ENCODE measurements at places on chromosomes 11 and 22.

GRCh38 chr11:61498767-61499341, 9.7 kb upstream of the LRRC10B start:
- DNase-seq = no peak

DNA sequence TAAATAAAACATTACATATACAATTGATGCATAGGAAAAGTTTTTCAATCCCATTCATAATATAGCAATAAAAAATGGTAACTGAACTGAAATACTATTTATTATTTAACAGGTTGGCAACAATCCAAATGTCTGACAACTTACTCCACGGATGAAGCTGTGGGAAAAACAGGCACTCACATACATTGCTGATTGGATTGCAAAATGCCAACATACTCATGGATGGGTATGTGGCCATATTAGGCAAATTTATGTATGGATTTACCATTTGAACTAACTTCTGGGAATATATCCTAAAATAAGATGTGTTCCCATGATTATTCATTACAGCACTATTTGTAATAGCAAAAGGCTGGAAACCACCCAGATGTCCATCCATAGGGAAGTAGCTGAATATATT, 3.2 kb upstream of the BIRC2 start:
- no peak for DNase-seq

GRCh38 chr22:36577019-36577418, 48.1 kb upstream of the EIF3D start:
- no peak for DNase-seq

- no peak for DNase-seq
Measured at GRCh38 chr11:116771935-116772334, 852 bp downstream of the BUD13 start.

GRCh38 chr11:92753161-92753560, 216.3 kb upstream of the MTNR1B start:
- DNase-seq = no peak

GRCh38 chr22:26800858-26801257, 143.5 kb downstream of the MIAT start:
- DNase-seq = no peak
